Testis (tissue), 5 donors: ENCODE measurements at places on chromosomes 16 and 17.
A peak's percentile ranks its signal among the peaks of the same experiment; 100 is the strongest.

GRCh38 chr16:11254913-11255736 is 879 bp downstream of the SOCS1 start:
- peak; percentile 53 for DNase-seq

DNA sequence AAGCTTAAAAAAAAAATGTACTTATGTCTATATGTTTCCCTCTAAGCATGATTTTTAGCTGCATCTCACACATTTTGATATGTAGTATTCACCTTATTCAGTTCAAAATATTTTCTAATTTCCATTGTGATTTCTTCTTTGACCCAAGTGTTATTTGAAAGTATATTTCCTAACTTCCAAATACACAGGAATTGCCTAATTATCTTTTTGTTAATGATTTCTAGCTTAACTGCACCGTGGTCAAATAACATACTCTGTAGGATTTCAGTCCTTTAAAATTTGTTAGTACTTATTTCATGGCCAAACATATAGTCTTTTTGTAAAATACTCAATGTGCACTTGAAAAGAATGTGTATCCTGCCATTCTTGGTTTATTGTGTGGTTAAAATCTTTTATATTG is 11.3 kb downstream of the TMEM220 start:
- DNase-seq, result no peak

DNA sequence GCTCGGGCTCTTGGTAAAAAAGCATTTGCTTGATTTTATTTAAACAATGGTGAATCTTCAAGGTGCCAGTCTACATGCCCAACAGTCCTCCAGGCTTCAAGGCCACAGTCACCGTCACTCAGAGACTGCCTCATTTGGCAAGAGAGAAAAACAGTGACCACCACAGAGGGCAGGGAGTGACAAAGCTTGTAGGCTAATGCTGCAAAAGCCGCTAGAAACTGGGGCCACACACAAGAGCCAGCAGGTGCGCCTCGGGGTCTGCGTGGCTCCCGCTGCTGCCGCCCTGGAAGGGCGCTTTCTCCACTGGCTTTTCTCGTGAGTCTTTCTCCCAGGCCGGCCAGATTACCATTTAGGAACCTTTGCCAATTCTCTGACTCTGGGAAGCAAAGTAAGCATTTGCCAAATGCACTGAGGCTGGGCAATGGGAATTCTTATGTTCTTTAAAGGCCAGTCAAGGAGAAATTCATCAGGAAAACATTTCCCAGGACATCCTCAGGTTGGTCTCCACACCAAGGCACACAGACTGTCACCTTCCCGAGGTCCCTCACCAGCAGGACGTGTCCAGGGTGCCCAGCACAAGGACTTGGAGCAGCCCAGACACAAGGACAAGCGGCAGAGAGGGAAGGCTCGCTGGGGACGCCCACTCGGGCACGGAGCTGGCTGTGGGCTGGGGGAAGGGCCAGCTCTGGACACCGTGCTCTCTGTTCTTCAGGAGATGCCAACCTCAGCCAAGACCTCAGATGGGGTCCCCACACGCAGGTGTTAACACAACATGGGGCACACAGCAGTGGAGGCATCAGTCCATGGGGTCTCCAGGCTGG is 12.5 kb upstream of the C16orf95 start:
- no peak for DNase-seq

- no peak for DNase-seq
Measured at GRCh38 chr16:66324815-66325515, 41.5 kb upstream of the CDH5 start.

DNA sequence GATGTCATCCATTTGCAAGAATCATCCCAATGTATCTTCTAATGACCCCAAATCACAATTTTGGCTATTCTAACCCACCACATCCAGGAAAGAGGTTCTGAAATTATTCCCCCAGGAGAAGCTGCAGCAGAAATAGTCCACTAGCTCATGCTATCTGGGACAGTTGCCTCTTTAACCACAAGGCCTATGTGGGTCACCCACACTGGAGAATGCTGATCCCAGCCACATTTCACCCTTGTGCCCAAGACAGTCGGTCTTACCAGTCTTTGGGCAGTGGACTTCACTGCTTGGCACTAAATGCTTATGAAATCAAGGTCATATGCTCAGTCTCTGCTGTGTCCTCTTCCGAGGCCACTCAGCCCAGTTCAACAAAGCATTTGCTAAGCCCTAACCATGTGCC is 27.0 kb downstream of the ABCC12 start:
- DNase-seq, result no peak

GRCh38 chr16:71255721-71256120 is 25.2 kb upstream of the HYDIN start:
- no peak for DNase-seq

DNA sequence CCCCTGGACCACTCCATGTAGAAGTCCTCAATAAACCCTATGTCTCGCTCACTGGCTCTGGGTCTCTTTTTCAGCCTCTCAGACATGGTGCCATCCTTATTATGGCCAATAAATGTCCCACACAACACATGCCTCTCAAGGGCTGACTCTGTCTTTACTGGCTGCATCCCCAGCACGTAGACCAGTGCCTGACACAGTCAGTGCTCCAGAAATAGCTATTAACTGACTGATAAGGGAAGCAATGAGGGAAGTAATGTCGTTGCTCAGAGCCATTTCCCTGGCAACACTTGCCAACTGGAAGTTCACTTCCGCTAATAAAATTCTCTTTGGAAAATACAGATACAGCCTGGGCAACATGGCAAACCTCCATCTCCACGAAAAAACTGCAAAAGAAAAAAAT is 19.1 kb upstream of the APOH start:
- DNase-seq, result no peak

- no peak for DNase-seq
Measured at GRCh38 chr16:88799569-88800276, 3.9 kb upstream of the CDT1 start.

GRCh38 chr17:9016941-9017552 is 4.3 kb upstream of the NTN1 start:
- no peak for DNase-seq

GRCh38 chr17:76160896-76161528 is 20.0 kb upstream of the FOXJ1 start:
- peak; percentile 69 for DNase-seq

- no peak for DNase-seq
Measured at GRCh38 chr17:82305727-82306300, 11.6 kb downstream of the CD7 start.

GRCh38 chr16:24646646-24646995 is 82.8 kb upstream of the TNRC6A start:
- DNase-seq, result no peak

DNA sequence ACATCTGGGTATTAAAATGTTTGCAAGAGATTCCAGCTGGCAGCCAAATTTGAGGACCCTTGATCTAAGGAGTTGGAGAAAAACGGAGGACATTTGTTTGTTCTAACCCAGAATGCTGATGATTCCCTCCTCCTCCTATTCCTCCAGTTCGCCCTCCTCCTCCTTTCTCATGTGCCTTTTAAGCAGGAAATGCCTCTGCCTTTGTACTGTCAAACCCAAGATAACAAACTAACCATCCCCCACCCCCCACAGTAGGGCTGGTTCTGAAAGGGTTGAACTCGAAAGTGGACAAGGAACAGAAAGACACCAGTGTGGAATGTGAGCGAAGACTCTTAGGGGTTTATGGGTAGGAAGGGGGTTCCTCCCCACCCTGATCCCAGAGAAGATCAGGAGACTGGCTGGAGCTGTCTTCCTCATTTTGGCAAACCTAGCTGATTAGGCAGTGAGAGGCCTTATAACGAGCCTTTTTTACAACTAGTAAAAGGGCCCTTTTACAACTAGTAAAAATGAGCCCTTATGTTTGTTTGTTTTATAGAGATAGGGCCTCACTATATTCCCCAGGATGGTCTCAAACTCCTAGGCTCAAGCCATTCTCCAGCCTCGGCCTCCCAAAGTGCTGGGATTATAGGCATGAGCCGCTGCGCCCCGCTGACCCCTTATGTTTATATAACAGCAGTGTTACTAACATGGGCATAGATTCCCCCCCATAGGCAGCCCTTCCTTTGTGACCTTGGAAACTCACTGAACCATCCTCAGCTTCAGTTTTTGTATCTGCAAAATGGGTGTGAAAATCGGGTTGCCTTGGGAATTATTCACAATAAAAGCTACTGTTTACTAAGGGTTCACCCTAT is 975 bp downstream of the CHD9 start:
- DNase-seq, result peak; percentile 36

DNA sequence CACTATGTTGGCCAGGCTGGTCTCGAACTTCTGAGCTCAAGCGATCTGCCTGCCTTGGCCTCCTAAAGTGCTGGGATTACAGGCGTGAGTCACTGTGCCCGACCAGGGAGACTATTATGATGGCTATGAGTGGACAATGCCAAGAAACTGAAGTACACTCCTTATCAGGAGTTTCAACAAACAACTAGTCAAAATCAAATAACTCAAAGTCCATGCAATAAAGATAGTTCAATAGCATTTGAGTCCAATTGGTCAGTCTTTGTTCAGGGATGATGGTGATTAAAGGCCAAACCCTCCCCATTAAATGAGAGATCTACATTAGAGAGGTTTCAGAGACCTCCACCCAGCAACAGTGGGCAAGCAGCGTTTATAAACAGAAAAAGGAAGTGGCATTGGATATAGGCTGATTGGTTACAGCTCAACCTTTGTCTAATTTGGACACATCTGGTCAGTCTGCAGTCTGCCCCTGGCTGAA is 8.0 kb downstream of the CHST5 start:
- no peak for DNase-seq

GRCh38 chr17:61478026-61478789 is 26.0 kb downstream of the TBX4 start:
- DNase-seq, result no peak

- DNase-seq, result no peak
Measured at GRCh38 chr16:49592546-49593423, 219.2 kb downstream of the C16orf78 start.

GRCh38 chr17:869086-869485 is 86.9 kb downstream of the MRM3 start:
- DNase-seq, result peak; percentile 75

DNA sequence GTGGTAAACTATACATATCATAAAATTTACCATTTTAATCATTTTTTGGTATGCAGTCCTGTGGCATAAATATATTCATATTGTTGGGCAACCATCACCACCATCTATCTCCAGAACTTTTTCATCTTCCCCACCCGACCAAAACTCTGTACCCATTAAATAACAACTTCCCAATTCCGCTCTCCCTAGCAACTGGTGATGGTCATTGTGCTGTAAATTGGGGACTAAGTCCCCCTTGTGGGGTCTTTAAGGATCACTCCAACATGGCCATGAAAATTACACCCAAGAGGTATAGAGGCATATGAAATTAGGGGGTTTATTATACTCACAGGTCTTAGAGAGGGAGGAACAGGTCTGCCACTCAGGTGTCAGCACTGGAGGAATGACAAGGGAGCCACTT is 57.4 kb upstream of the NKD1 start:
- DNase-seq, result no peak

GRCh38 chr16:2208308-2208707 is 2.4 kb downstream of the BRICD5 start:
- DNase-seq, result no peak

GRCh38 chr17:53516636-53517035 is 306.1 kb upstream of the KIF2B start:
- no peak for DNase-seq

DNA sequence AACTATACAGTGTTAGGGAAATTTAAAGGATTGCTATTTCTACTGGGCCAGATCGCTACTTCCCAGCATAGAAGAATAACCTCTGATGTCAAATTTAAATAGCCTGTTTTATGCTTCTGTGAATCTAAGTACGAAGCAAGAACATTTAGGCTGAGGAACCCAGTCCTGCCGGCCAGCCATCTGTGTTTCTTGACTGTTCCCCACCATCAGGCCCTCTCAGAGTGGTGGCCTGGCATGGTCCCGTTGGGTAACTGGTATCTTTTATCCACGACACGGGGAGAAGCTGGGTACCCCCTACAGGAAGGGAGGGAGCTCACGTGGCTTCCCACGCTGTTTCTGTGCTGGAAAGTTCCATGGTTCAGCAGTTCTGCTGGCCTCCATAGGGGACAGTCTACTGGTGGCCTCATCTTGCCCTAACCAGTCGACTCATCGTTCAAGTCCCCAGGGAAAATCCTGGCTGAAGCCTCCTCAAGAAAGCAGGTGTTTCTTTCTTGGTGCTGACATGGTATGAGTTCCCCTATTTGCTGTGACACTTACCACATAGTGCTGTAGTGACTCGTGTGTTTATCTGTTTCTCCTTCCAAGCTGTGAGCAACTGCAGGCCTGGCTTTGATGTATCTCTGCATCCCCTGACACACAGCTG is 201.7 kb upstream of the NLRP1 start:
- no peak for DNase-seq

- DNase-seq, result peak; percentile 37
Measured at GRCh38 chr17:27577884-27578717, 52.9 kb upstream of the LGALS9 start.

DNA sequence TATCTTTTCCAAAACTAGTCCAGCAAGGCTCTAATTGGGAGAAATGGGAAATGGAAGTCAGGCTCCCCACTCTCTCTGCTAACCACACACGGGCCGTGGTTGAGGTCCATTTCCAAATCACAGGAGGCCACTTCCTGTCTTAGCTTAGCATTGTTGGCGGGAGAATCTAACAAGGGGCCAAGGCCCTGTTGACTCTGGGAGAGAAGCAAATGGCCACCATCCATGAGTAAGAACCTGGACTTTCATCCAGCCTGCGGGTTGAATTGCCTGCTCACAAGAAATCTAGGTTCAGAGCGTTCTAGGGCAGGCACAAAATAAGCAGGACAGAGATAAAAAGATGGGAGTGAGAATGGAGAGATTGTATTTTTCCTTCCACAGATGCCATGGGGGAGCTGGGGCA is 5.7 kb downstream of the FAM20A start:
- peak; percentile 71 for DNase-seq

- peak; percentile 77 for DNase-seq
Measured at GRCh38 chr17:1762233-1762900, 507 bp downstream of the SERPINF1 start.

GRCh38 chr17:81456798-81457197 is 55.8 kb downstream of the ACTG1 start:
- no peak for DNase-seq

- DNase-seq, result no peak
Measured at GRCh38 chr17:82917699-82918345, 78.0 kb upstream of the ZNF750 start.

GRCh38 chr16:17229766-17230165 is 241.0 kb downstream of the XYLT1 start:
- no peak for DNase-seq

GRCh38 chr16:50684823-50685461 is 3.8 kb upstream of the SNX20 start:
- no peak for DNase-seq

- DNase-seq, result no peak
Measured at GRCh38 chr17:50149417-50150353, 792 bp downstream of the PPP1R9B start.

- no peak for DNase-seq
Measured at GRCh38 chr17:44527102-44527501, 23.9 kb upstream of the GPATCH8 start.

DNA sequence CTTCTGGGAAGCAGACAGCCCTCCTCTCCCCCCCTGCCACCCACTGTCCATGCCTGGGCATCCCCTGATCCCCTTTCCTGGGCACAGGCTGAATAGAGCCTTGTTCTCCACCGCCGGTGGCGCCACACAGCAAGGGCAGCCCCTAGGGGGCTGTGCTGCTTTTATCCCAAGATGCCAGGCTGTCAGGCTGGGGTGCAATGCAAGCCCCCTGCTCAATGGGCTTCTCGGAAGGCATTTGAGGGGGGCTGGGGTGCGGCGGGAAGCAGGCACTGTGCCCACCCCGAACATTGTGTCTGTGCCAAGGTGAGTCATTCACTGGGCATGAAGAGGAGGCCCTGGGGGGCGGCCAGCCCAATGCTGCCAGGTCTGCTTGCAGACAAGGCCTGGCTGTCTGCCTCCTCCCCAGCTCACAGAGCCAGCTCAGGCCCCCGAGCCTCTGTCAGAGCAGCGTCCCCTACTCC is 1.5 kb upstream of the GFAP start:
- DNase-seq, result no peak

GRCh38 chr16:19848756-19849155 is 35.9 kb downstream of the GPRC5B start:
- DNase-seq, result no peak
